G401 (cell line): ENCODE measurements at places on chromosomes 6 and 20. TPM values are rescaled to one million over a fixed set of nuclear protein-coding genes. Genes with fewer than 3 reads are reported as not detected.

- no peak for DNase-seq
Measured at GRCh38 chr6:152130441-152130840, 323.0 kb downstream of the ESR1 start.

- no peak for DNase-seq
Measured at GRCh38 chr6:84749181-84749580, 15.2 kb downstream of the TBX18 start.

DNA sequence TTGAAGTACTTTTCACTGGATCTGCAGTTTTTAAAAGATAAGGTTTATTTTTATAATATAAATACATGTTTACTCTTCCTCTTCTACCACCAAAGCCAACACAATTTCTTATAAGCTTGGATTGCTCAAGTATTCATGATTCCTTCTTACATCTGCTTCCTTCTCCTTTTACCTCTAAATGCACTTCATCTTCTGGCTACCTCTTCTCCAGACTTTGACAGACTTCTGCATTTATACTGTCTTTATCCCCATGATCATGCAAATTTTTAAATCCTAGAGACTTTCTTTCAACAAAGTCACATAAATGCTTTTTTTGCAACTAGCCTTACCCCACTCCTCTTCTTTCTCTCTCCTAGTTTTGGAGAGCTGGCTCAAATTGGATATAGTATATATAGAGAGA, 142.9 kb downstream of the TFAP2B start:
- DNase-seq: no peak

GRCh38 chr6:89079511-89080234, 878 bp upstream of the PNRC1 start:
- DNase-seq: peak; percentile 83

DNA sequence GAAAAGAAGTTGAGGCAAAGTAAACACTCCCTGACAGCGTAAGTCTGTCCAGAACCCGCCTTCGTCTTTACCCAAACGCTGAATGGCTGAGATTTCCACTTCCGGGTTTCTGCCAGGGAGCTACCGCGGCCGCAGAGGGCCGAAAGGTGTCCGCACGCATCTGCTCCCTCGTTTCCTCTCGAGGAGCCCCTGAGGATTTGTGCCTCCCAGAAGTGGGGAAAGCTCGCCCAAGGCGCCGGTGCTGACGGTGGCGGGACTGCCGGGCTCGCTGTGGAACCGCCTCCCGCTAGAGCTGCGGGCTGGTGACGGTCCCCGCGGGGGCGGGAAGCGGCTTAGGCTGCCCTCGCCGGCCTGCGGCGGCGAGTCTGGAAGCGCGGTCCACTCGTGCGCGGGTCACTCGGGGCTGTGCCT, 1760.2 kb upstream of the DEFB115 start:
- DNase-seq: peak; percentile 35

DNA sequence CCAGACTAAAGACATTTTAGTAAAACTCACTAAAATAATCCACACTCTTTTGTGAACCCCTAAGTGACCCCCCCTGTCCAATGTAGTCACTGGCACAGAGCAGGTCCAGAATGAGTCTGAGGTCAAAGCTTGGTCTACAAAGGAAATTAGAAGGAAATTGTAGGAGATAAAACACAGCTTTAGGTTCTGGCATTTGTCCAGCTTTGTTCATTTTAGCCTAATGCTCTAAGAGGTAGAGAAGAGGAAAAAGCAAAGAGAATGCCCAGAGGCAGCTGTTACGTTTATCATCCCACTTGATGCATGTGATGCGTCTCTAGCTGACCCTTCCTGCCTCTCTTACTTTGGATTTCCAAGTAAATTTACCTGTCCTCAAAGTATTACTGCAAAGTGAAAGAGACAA, 62.5 kb downstream of the CNKSR3 start:
- DNase-seq: no peak

DNA sequence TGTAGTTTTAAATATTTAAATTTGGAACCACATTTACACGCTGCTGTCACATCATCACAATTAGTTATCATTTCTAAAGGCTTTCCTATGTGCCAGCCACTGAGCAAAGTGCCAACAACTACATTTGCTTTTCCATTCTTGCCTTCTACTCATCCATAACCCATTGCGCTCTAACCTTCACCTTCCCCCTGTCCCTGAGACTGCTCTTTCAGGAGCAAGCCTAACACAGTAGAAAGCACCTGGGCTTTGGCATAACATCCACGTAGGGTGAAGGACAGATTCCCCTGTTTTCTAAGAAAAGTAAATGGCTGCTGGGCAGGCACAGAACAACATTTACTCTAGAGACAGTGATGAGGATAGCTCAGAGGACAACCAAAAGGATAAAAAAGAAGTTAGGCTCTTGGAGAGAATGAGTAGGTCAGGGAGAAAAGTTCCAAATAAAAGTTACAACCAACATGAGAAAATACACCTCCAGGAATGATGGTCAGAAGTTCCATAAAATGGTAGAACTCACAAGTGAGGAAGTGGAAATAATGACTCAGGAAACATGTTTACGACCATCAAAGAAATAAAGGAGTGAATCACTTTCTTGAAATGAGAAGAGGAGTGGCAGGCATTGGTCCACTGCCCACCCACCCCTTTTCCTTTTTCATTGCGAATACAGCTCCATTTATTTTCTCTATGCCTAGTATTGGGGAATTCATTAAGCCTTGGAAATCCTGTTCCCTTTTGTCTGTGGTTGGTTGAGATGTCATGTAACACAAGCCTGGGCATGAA, 77.2 kb downstream of the PFDN4 start:
- no peak for DNase-seq

- no peak for DNase-seq
Measured at GRCh38 chr6:92174398-92175073, 1244.8 kb downstream of the EPHA7 start.

- peak; percentile 78 for DNase-seq
Measured at GRCh38 chr6:127342946-127343808, at the start of gene ECHDC1. ECHDC1 (minus strand) TSS chr6:127343609; CDS start chr6:127331028, 12,581 bp downstream.

GRCh38 chr6:39430446-39430845, 107.9 kb upstream of the KCNK16 start:
- DNase-seq: no peak

GRCh38 chr6:97594844-97595243, 311.8 kb upstream of the MMS22L start:
- DNase-seq: no peak

- peak; percentile 17 for DNase-seq
Measured at GRCh38 chr20:50478162-50478990, 31.8 kb upstream of the PTPN1 start.

DNA sequence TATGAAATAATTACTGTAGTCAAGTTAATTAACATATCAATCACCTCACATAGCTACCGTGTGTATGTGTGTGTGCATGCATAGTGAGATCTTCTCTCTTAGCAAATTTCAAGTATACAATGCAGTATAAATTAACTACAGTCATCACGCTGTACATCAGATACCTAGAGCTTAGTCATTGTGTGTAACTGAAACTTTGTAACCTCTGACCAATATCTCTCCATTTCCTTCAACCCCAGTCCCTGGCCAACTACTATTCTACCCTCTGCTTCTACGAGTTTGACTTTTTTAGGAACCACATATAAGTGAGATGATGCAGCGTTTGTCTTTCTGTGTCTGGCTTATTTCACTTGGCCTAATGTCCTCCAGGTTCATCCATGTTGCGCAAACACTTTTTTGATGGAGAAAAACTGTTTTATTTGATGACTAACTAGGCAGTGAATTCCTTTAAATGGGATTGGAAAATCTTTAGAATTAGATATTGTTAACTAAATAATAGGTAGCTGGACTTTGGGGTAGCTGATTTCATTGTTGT, 459.5 kb downstream of the DHX35 start:
- DNase-seq: no peak

- no peak for DNase-seq
Measured at GRCh38 chr6:148898376-148899014, 151.7 kb downstream of the UST start.

GRCh38 chr20:56750430-56750829, 121.3 kb downstream of the TFAP2C start:
- DNase-seq: no peak

DNA sequence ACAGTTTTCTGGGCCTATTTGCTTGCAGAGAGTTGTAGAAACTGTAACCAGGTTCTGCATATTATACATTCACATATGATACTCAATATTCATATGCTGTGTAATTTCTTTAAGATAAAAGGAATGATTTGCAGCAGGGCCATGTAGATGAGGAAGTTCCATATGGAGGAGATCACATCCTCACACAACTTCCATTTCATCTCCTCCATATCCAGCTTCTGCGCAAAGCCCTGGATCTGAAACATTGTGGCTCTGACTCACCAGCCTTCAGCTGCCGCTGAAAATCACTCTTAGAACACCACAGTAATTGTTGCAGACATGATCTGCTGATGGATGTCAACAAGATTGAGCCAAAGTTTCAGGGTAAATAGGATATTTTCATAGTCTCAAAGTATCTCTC, 57.7 kb downstream of the PXDC1 start:
- DNase-seq: no peak

DNA sequence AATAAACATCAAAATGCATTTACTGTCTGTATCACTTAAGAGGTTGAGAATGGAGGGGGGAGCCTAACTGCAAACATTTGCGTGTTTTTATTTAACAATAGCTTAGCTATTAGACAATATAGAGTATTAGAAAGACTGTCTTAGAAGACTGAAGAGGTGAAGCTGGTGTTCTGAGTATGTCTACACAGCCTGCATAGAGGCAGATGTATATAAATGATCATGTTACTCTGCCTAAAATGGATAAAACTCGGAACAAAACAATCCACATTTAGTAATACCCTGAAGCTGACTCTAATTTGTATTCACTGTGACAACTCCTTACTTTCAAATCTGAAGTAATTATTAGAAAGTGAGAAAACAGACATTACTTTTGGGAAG, 181.9 kb downstream of the GMPR start:
- no peak for DNase-seq

- no peak for DNase-seq
Measured at GRCh38 chr20:51419646-51420045, 122.9 kb downstream of the NFATC2 start.

DNA sequence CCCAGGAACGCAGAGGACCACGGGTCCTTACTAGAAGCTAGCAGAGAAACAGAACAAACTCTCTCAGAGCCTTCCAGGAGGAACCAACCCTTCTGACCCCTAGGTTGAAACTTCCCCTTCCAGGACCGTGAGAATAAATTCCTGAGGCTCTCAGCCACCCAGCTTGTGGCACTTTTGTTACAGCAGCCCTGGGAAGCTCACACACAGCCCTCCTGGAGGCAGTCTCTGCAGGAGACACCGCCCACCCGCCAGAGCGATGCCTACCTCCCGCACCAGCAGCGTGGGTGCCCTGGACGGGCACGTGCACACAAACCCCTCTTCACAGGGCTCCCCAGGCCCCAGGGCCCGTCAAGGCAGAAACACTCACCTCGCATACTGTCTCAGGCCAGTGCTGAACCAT, 4.2 kb downstream of the RNASET2 start:
- DNase-seq: no peak

DNA sequence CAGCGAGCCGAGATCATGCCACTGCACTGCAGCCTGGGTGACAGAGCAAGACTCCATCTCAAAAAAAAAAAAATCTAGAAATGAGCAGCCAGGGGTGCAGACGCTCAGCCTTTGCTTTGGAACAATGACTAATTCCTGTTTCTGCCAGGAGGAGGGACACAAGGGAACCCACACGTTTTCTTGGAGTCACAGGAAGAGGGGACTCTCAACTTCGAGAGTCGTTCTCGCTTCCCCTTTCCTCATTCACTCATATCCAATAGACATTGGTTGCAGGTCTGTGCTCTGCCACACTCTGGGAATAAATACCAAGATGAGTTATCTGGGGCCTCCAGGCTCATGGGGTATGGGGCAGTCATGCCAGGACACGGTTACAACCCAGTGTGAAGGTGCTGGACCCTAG, 91.5 kb upstream of the RREB1 start:
- no peak for DNase-seq

- DNase-seq: no peak
Measured at GRCh38 chr20:25042531-25043498, 15.1 kb downstream of the ACSS1 start.

Gene SMOC2
- 0.20 and 1.1 TPM in 2 replicates for total RNA-seq

Gene ADAM33
- 1.4 TPM in 1 of 2 replicates, not detected in the other for total RNA-seq

Gene RUNX2
- not detected in 2 replicates for total RNA-seq

Gene KHDC1L
- 4.2 TPM in 1 of 2 replicates, not detected in the other for total RNA-seq

Gene SNAP91
- total RNA-seq: not detected in 2 replicates

Gene PRSS16
- total RNA-seq: 7.3 and 12.9 TPM in 2 replicates

Gene MUC22
- not detected in 2 replicates for total RNA-seq

Gene SIRT5
- 9.7 and 13.9 TPM in 2 replicates for total RNA-seq

Gene PRKN
- 0.18 and 1.1 TPM in 2 replicates for total RNA-seq

Gene MYLK2
- 0.44 TPM in 1 of 2 replicates, not detected in the other for total RNA-seq

Gene HELZ2
- total RNA-seq: 10.1 and 14.3 TPM in 2 replicates

Gene PM20D2
- 22.4 and 42.2 TPM in 2 replicates for total RNA-seq
